ENCODE measurements at places on chromosomes 3 and 15. TPM values are rescaled to one million over a fixed set of nuclear protein-coding genes. Genes with fewer than 3 reads are reported as not detected.

The TM6SF1 gene
- 4.5 TPM for total RNA-seq

The TRAT1 gene
- 0.59 TPM for total RNA-seq

The KCNAB1 gene
- 6.3 TPM for total RNA-seq

The GPR149 gene
- total RNA-seq: not detected

The PPARG gene
- 72.8 TPM for total RNA-seq

The ASB14 gene
- total RNA-seq: 0.10 TPM

The PCYT1A gene
- total RNA-seq: 42.2 TPM

The MGLL gene
- 32.7 TPM for total RNA-seq

The SGO1 gene
- 4.4 TPM for total RNA-seq

The PRICKLE2 gene
- 34.0 TPM for total RNA-seq

The GALNT15 gene
- 2.5 TPM for total RNA-seq

The CHMP2B gene
- 40.0 TPM for total RNA-seq

The FGF12 gene
- 1.4 TPM for total RNA-seq

The TSPAN3 gene
- 123 TPM for total RNA-seq

The CLASP2 gene
- total RNA-seq: 90.6 TPM

The TLE3 gene
- total RNA-seq: 62.5 TPM

The B2M gene
- 1,215 TPM for total RNA-seq

GRCh38 chr3:194261581-194262063 lies 89.5 kb downstream of the CPN2 start:
- no peak for DNase-seq

DNA sequence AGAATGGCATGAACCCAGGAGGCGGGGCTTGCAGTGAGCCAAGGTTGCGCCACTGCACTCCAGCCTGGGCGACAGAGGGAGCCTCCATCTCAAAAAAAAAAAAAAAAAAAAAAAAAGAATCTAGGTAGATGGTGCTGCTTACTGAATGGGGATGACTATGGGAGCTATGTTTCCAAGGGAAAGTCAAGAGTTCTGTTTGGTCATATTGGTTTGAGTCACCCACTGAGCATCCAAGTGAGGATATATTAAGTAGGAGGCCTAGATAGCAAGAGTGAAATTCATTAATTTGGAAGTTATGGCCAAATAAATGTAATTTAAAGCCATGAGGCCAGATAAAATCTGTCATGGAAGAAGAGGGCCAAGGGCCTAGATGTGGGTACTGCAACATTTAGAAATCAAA lies 9.0 kb upstream of the UACA start:
- no peak for DNase-seq

DNA sequence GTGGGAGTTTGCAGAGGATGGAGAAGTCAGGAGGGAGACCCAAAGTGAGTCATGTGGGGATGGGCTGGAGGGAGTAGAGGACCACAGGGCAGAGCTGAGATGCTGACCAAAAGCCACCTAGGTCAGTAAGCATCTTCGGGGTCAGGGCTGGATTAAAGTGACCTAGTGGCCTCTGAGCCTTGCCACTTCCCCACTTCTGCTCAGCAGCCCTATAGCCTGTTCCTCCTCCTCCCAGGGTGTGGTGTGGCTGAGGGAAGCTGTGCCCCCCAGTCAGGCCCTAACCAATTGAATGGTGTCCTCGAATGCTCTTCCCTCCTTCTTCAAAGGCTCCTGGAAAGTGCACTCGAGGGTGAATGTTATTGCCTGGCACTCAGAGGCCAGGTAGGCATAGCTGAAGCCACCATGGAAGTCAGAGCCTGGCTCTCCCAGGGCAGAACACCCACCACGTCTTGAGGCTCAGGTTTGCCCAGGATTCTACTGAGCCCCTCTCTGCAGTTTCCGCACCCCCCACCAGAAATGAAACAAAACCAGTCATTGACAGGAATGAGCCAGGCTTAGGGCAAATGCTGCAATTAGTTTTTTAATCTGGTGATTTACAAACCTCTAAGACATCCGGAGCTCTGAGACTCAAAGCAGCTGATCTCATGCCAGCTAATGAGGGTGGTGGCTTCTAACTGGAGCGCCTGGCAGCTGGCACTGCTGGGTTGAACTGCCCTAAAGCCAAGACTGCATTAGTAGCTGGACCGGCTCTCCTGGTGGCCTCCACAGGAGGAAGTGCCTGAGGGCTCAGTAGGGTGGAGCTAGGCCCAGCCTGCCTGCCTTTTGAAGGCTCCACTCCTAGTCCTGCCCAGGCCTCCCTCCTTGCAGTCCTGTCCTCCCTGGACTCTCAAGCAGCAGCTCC lies 26.0 kb upstream of the VIPR1 start:
- no peak for DNase-seq

- DNase-seq: no peak
Observed at GRCh38 chr3:63593779-63594178, 58.7 kb upstream of the SNTN start.

GRCh38 chr3:143188881-143189280 lies 69.3 kb downstream of the CHST2 start:
- DNase-seq: no peak

DNA sequence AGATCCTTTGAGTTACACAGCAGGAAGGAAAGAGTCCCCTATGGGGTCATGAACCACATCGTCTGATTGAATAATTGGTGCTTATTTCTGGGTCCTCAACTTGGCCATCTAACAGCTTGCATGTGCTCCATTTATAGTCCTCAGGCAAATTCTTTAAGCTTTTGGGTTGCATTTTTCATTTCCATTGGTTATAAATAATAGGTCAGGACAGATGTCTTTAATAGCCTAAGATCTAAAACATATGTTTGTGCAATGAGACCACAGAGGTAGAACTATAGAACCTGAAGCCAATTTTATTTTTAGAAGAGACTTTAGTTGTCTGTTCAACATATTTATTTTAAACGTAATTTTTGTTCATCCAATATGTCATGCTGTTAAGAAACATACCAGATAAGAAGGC lies 43.2 kb downstream of the CD200R1L start:
- peak; percentile 89 for DNase-seq

- DNase-seq: no peak
Observed at GRCh38 chr3:30645077-30645476, 38.7 kb downstream of the TGFBR2 start.

DNA sequence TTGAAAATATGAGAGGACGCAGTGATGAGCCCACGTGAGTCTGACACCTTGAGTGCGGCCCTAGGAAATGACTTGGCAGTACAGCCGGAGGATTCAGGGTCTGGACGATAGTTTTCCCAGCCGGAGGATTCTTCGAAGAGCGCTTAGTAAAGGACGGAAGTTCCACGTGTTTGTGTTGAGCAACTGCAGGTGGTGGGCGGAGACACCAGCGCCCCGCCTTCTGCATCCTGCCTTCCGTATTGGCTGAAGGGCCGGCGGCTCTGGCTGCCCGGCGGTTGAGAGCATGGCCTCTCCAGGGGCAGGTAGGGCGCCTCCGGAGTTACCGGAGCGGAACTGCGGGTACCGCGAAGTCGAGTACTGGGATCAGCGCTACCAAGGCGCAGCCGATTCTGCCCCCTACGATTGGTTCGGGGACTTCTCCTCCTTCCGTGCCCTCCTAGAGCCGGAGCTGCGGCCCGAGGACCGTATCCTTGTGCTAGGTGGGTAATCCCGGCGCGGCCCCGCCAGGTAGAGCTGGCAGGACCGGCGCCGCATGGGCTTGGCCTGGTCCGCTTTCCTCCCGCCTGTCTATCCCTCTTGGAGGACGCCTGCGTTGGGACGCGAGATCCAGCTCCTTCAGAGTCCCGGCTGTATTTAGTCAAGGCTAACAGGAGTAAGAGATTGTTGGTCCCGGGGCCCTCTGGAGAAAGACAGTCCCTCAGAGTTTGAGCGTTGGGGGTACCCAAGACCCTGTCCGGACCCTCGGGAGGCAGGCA lies at the start of gene EEF1AKMT4:
Gene EEF1AKMT4, plus strand, starts transcription at position 261 of the 755 bp plus-strand sequence. Its CDS starts 23 bp downstream, at position 284.
- DNase-seq: peak; percentile 94

- no peak for DNase-seq
Observed at GRCh38 chr3:178750639-178751300, 214.5 kb downstream of the KCNMB2 start.

GRCh38 chr3:142815803-142816202 lies 73.1 kb downstream of the PCOLCE2 start:
- no peak for DNase-seq

DNA sequence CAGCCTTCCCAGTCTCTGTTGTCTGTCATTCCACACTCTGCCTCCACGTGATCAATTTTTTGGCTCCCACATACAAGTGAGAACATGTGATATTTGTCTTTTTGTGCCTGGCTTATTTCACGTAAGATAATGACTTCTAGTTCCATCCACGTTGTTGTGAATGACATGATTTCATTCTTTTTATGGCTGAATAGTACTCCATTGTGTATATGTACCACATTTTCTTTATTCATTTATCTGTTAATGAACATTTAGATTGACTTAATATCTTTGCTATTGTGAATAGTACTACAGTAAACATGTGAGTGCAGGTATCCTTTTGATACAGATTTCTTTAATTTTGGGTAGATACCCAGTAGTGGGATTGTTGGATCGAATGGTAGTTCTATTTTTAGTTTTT lies 31.4 kb downstream of the ASB14 start:
- DNase-seq: no peak

GRCh38 chr3:156150434-156151066 lies 30.2 kb downstream of the KCNAB1 start:
- peak; percentile 73 for DNase-seq

DNA sequence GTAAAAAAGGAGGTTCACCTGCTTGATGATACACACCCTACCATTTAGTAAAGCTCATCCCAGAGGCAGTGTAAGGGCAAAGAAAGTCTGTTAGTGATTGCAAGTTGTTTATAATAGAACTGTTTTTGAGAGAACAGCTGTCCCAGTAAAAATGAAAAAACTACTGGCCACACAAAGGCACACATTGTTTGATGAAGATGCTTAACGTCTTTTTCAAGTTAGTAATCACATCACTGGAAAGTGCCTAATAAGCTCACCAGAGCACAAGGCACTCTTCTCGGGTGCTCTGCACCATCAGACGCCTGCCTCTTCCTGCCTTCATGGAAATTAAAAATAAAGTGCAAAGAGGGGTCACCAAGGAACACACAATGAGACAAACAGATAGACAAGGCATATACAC lies 186.9 kb downstream of the PDZRN3 start:
- peak; percentile 47 for DNase-seq

GRCh38 chr15:73654659-73655058 lies 21.5 kb upstream of the NPTN start:
- DNase-seq: no peak

- DNase-seq: no peak
Observed at GRCh38 chr15:91113030-91113429, 13.0 kb downstream of the SV2B start.

- no peak for DNase-seq
Observed at GRCh38 chr3:20682573-20682972, 496.6 kb upstream of the SGO1 start.

- no peak for DNase-seq
Observed at GRCh38 chr15:49747340-49747739, 126.5 kb downstream of the DTWD1 start.

DNA sequence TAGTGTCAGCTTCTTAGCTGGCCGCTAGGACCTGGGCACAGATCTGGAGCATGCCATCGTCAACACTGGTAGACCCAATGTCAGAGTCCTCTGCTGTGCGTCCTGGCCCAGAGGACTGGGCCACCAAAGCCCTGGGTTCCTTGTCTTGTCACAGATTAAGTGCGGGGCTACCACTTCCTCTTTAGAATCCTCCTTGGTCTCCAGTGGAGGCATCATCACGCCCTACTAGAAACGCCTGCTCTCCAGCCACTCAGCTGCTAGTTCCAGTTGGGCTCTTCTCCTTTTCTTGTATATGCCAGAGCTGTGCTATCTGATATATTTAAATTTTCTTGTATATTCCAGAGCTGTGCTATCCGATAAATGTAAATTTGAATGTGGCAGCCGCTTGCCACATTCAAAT lies 11.2 kb downstream of the PPCDC start:
- DNase-seq: no peak

- no peak for DNase-seq
Observed at GRCh38 chr15:52290800-52291199, 4.8 kb downstream of the MYO5C start.

- DNase-seq: peak; percentile 44
Observed at GRCh38 chr3:112769286-112769978, 77.2 kb downstream of the CD200R1L start.

GRCh38 chr3:172616031-172616461 lies 92.8 kb upstream of the TNFSF10 start:
- DNase-seq: no peak

DNA sequence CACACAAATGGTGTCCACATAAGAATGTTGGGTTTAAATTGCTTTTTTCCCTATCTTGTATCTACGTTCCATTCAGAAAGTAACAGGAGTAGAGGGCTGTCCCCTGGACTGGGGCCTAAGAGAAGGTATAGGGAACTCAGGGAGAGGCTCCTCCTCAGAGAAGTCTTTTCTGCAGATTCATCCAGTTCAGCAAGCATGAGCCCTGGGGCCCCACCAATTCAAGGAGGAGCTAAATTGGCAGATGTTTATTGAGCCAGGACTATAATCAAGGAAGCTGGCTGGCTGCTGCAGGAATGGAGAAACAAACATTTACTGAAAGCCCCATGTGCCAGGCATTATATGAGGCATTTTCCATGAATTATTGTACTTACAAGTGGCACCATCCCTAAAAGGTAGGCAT lies 22.1 kb upstream of the LARS2 start:
- DNase-seq: no peak

DNA sequence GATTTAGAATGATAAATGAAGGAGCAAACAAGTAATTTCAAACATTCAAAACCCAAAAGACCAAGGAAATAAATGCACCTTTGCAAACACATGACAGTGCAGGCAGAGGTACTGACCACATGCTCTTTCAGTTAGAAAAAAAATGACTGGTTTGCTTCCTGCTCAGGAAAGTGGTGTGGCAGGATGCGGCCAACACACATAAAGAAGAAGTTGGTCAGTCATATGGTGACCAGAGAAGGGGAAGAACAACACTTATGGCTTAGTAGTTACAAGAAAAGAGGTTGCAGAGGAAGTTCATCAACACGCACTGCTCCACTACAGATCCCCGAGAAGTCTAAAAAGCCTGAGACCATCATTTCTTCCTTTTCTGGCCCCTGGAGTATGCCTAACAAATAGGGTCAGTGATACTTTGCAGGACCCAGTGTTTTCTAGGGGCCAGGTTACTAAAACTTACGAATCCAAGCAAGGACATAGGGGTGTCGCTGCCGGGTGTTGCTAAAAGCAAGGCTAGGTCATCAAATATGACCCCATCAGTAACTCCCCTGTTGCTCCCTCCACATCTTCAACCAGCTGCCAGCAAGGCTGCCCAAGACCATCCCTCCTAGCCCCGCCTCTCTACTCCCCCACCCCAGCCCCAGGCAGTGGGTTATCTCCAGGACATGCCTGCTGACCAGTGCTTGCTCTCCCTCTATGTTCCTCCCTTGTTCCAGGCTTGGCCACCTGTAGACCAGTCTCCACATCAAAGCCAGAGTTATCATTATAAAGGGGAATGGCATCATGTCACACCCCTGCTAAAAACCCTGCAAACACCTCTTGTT lies 11.2 kb downstream of the ATP8B4 start:
- no peak for DNase-seq

DNA sequence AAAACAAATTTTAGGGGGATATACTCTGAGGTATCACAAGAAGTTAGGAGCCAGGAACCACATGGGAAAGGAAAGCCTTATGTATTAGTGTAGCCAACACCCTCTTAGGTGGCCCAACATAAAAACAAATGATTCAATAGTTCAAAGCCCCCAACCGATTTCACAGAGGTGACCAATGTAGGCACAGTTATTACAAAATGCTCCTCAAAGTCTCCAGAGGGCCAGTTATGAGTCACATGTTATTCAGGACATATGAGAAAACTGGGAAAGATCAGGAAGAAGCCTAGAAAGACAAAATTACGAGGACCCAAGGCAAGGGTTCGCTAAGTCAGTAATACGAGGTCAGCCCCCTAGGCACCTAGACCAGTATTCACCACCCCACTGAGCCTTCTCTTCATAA lies 29.9 kb upstream of the FBN1 start:
- no peak for DNase-seq

- DNase-seq: no peak
Observed at GRCh38 chr15:101427606-101428487, 61.7 kb downstream of the PCSK6 start.
